ENCODE measurements at places on chromosomes 5 and 9. TPM values are rescaled to one million over a fixed set of nuclear protein-coding genes. Genes with fewer than 3 reads are reported as not detected.

RNF183 gene
- total RNA-seq: not detected

FOXD4L5 gene
- total RNA-seq: not detected

ARL14EPL gene
- total RNA-seq: not detected

FCN2 gene
- not detected for total RNA-seq

- DNase-seq: no peak
Observed at GRCh38 chr9:116701940-116702642, 15.0 kb downstream of the TRIM32 start.

GRCh38 chr5:69105996-69106906 lies 12.4 kb downstream of the SLC30A5 start:
- no peak for DNase-seq

All from sigmoid colon (tissue), 7 donors.